ENCODE measurements at places on chromosomes 1 and 21.

DNA sequence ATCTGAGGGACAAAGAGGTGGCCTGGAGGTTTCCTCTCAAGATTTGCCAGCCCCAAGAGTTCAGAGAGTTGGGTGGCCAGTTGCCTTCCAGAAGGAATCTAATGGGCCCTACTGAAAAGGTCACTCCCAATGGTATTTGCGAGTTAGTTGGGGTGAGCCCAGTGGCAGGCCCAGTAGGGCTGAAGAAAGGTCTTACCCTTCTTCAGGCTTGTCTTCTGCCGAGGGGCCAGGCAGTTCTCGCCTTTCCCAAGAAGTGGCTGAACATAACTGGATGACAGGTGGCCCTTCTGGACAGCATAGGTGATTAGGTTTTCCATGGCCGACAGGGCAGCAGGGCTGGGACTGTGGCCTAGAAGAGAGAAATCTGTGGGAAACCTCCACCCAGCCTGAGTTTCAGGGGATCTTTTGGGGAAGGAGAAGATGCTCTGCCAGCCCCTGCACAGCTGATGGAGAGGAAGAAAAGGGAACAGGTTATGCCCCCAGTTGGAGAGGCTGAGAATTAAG, 7.2 kb downstream of the PGLYRP4 start:
- DNase-seq, result no peak

DNA sequence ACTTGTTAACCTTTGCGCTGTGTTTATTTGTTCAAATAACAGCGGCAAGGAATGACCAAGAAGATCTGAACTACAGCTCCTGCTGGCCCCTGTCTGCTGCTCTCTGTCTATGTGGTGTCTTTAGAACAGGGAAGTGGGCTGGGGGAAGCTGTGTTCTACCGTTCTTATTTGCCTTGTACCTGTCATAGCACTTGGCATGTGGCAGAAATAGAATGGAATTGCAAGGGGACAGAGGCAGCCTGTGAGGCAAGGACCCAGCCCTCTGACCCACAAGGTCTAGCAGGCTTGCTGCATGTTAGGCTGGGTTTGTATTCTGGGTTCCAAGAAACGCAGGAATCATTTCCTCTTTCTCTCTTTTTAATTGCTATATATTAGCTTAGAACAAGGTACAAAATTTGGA, 20.7 kb downstream of the HMGCS2 start:
- DNase-seq, result no peak

- DNase-seq, result no peak
These were observed 41.4 kb downstream of the RNF115 start for GRCh38 chr1:145782272-145783099.

DNA sequence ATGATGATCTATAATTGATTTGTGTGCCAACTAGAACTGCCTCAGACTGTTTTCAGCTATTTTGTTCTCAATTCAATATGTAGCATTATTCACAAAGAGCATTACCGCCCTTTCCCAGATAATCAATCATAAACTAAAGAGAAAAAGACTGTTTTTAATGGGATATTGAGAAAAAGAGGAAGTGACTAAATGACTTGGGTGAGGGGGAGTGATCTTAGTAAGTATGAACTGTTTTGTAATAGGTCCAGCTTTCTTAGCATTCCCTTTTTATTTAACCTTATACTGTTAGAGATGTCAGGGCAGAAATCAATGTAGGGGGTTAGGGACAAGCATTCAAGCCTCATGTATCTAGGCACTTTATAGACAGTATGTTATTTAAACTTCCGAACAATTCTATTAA, 157.8 kb upstream of the DPYD start:
- peak; percentile 28 for DNase-seq

- no peak for DNase-seq
These were observed 20.7 kb downstream of the TRIM62 start for GRCh38 chr1:33161061-33161681.

DNA sequence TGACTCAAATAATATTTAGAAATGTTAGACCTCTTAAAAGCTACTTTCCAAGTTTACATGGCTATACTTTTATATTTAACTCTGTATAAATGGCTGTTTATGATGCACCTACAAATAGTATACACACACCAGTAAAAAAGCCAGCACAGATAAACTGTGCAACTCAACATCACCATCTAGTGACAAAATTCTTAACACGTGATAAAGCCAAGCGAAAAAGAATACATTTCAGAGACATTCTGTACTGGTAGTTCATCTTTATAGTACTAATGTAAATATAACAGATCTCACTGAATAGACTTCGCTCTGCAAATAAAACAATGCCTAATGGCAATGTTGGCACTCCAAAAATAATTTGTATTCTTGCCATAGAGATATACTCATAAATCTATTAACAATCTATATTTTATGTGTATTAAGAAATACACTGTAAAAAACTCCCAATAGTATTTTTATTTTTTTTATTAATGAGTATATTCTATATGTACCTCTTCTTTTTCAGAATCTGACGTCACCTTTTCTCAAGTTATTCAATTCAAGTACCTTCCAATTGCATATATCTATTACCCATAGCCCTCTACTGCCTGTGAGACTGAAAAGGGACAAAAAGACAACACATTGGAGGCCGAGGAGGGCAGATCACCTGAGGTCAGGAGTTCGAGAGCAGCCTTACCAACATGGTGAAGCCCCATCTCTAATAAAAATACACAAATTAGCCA, 100.2 kb downstream of the DPYD start:
- DNase-seq, result peak; percentile 63

- DNase-seq, result no peak
These were observed 13.9 kb downstream of the HYI start for GRCh38 chr1:43439781-43440180.

- no peak for DNase-seq
These were observed 1.9 kb downstream of the WLS start for GRCh38 chr1:68230484-68230802.

- no peak for DNase-seq
These were observed 197.5 kb upstream of the C8B start for GRCh38 chr1:57163325-57163724.

GRCh38 chr1:115771094-115771846, 2.8 kb upstream of the CASQ2 start:
- no peak for DNase-seq

DNA sequence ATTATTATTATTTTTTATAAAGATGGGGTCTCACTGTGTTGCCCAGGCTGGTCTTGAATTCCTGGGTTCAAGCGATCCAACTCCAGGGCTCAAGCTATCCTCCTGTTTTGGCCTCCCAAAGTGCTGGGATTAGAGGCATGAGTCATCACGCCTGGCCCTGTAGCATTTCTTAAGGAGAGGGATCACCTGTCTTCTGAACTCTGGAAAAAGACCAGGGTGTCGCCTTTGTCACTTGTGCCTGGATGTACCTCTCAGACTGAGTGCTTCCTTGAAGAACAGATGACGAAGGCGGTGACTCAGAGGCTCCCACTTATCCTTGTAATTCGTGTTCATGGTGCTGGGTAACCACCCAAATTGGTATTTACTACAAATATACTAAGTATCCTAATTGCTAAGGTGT, 2.4 kb upstream of the CGN start:
- no peak for DNase-seq

GRCh38 chr1:44242746-44243145, 29.5 kb downstream of the DMAP1 start:
- no peak for DNase-seq

DNA sequence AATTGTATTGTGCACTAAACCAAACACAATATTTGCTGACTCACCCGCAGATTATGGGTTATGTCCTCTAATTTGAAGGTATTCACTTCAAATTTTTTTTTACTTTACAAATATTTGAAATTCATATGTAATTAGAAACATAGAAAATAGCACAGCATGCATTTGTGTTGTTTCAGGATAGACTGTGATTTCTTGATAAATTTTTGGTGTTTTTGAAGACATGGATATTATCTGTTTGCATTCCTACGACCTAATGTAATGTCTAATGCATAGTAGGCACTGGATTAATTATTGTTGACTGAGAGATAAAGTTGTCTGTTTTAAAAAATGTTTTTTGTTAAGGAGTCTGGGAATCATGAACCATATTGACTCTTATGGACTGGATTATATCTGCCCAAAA, 850.2 kb downstream of the BRINP3 start:
- DNase-seq, result no peak

- no peak for DNase-seq
These were observed 8.0 kb downstream of the USP48 start for GRCh38 chr1:21774835-21775549.

GRCh38 chr1:5393603-5394002, 598.6 kb downstream of the NPHP4 start:
- DNase-seq, result no peak

DNA sequence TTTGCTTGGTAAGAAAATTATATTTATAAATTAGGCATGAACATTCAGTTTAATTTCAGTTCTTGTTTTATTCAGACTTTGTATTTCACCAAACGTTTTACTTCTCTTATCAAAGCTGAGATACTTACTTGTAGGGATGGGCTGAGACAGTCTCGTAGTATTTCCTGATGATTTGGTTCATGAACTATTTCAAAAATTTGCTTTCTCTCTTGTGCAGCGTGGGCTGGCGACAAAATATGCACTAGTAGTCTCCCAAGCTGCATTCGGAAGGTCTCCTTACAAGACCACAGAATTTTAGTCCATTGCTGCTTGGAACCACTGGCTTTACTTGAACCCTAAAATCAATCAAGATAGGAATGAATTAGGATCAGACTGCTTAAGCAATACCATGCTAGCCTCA, 91.7 kb upstream of the GNG4 start:
- no peak for DNase-seq

GRCh38 chr1:173663159-173663558, 6.5 kb downstream of the ANKRD45 start:
- peak; percentile 86 for DNase-seq

GRCh38 chr1:206508956-206509355, 1.6 kb downstream of the RASSF5 start:
- DNase-seq, result no peak

GRCh38 chr1:159229896-159230295, 25.2 kb downstream of the ACKR1 start:
- DNase-seq, result no peak

DNA sequence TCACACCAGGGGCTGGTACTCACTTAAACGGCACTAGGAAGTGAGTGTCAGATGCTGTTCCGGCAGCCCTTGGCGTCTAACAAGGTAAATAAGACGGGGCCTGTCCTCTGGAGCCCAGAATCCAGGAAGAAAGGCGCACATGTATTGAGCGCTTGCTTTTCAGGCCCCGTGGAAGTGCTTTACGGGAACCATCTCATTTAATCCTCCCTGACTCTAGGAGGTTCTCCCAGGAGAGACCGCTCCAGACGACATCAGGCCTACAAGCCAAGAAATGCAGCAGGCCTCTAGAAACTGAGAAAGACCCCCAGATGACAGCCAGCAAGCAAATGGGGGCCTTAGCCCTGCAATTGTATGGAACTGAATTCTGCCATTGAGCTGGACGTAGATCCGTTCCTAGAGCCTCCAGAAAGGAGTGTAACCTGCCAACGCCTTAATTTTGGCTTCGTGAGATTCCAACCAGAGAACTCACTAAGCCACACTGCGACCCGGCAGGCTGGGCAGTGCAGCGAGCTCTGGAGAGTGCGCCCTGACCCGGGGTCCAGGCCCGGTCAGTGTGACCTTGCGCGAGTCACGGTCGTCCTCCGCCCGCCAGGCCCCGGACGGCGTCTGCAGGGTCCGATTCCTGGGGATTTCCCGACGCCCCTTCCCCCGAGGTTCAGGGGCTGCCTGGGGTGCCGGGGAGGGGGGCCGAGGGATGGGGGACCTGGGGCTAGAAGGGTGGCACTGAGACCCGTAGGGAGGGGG, 532 bp upstream of the MANEAL start:
- DNase-seq, result no peak

DNA sequence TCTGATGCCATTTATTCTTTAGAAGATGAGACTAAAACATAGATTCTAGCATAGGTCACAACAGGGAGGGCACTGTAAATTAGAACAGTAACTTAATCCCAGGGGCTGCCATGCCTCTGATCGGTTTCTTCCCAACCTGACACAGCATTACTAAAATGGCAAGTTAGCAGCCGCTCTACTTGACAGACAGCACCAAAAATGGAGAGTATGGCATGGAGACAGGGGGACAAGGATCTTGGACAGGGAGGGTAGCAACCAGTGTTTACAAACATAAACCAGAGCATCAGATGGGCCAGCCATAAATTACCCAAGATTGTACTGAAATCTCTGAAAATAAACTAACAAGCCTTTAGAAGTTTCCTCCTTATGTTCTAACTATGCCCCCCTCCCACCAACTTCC, 5.9 kb downstream of the DUSP10 start:
- no peak for DNase-seq

DNA sequence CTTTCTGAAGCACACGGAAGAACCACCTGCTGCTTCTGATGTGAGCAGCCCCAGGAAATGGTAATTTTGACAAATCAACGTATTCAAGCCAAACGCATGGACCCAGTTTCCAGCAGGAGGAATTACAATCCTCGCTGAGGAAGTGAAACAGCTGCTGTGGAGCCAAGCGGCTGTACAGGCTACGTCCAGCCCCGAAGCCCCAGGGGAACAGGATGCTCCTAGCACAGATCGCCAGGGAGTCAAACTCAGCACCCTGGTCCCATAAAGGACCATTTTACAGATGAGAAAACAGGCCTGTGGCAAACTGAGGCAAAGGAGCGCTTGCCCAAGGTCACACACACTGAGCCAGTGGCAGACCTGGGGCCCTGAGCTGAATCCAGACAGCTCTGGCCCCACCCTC, 108.0 kb downstream of the PTPRU start:
- DNase-seq, result no peak

DNA sequence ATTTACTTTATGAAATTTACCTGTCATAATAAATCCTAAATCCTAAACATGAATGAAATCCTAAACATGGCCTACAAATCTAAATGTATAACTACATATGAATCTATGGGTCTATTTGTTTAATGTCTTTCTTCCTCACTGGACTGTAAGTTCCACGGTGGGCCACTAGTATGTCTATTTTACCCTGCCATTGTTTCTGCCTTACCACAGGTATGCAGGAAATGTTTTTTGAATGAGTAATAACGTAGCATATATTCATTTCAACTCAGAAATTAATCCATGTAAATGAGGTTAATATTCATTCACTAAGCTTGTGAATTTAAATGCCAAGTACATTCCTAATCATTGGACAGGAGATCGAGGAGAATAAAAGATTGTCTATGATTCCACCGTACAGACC, 35.3 kb downstream of the B3GALNT2 start:
- no peak for DNase-seq

DNA sequence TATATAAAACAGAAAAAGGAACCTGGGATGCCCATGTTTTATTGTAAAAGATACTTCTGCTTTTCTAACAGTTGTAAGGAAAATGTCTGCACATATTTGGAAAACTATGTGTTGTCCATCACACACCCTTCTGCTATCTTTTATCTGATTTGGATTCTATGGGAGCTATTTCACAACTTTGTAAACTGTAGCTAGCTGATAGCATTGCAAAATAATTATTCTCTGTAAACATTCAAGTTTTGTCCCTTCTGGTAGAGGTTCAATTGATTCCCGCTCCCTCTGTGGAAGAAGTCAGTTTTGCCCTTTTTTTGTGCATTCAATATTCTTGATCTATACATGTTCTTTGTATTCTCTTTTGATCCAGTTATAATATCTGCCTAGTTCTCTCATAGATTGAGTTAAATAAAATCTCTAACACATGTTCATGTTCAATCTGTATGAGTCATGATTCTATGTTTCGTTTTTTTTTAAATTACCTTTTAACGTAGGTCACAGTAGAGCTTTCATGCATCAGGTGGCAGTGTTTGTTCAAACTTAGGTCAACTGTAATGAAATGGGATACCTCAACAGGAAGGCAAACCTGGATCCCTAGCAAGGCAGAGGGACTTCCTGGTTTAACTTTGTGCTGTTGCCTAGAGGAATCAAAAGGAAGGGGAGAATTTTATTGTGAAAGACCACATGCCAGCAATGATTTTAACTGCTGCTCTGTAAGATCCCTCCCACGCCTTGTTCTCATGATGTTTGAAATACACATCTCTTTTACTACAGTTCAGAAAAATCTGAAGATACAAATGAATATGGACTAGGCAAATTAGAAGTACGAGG, 26.0 kb upstream of the BCL9 start:
- peak; percentile 60 for DNase-seq
